ENCODE measurements at places on chromosomes 13 and 19.

- H3K27ac ChIP-seq, result no peak overlapping the region
- no peaks in the 10 kb centered on the region for H3K27me3 ChIP-seq
- H3K4me3 ChIP-seq, result no peak overlapping the region
- no peaks in the 10 kb centered on the region for H3K36me3 ChIP-seq
Observed at GRCh38 chr13:50766695-50767094, 76.8 kb downstream of the DLEU7 start.

DNA sequence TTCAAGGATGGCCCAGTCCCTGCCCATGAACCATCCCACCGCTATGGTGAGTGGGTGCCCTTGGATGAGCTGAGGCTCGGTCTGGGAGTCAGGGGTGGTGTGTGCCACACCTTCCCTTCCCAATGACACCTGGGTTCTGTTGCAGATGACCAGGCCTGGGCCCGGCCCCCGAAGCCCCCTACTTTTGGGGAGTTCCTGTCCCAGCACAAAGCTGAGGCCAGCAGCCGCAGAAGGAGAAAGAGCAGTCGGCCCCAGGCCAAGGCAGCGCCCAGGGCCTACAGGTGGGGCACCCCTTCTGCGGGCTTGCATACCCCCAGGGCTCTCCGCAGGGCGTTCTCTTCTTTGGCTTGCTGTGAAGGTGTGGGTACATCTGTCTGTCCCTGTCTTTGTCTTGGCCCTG, 4.3 kb upstream of the INAFM1 start:
- H3K27ac ChIP-seq, result no peak overlapping the region
- no peaks in the 10 kb centered on the region for H3K27me3 ChIP-seq
- no peak overlapping the region for H3K4me3 ChIP-seq
- peaks cover 52% of the 10 kb centered on the region for H3K36me3 ChIP-seq

- H3K36me3 ChIP-seq, result peaks cover 26% of the 10 kb centered on the region
- no peaks in the 10 kb centered on the region for H3K27me3 ChIP-seq
- no peak overlapping the region for H3K4me3 ChIP-seq
- no peak for DNase-seq
- no peaks in the 10 kb centered on the region for H3K4me1 ChIP-seq
- no peak overlapping the region for H3K27ac ChIP-seq
Observed at GRCh38 chr13:29547153-29547552, 48.3 kb downstream of the SLC7A1 start.

DNA sequence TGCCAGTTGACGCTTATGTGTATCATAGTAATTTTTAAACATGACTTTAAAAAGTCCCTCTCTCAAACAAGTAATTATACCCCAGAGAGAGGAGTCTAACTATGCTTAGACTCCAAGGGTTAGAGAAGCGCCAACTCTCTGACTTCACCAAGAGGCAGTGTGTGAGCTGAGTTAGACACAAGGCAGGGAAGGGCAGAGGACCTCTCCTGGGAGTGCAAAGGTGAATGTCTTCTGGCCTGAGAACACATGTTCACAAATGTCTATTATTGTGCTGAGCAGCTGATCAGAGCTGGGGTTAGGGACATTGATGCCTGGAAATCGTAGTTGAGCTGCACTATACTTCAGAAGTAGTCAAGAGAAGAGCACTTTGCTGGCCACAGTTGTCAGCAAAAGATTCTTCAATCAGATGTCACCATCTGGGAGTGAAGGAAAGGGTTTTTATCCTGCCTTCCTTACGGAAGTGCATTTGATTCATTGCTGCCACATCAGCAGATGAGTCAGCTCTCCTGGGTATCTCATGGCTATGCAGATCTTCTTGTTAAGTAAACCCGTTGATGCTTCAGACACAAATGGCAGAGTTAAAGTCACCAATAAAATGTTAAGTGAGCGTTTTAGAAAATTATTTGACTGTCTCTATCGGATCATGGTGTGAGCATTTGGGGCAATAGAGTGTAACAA, 283.2 kb upstream of the ARGLU1 start:
- DNase-seq, result no peak
- H3K36me3 ChIP-seq, result no peaks in the 10 kb centered on the region
- no peak overlapping the region for H3K4me3 ChIP-seq
- H3K27me3 ChIP-seq, result no peaks in the 10 kb centered on the region

- no peaks in the 10 kb centered on the region for H3K4me1 ChIP-seq
- no peaks in the 10 kb centered on the region for H3K27me3 ChIP-seq
- DNase-seq, result no peak
- no peak overlapping the region for H3K27ac ChIP-seq
- no peak overlapping the region for H3K4me3 ChIP-seq
Observed at GRCh38 chr13:47112205-47112902, 215.5 kb upstream of the HTR2A start.

- no peak overlapping the region for H3K27ac ChIP-seq
- no peak for DNase-seq
- H3K4me3 ChIP-seq, result no peak overlapping the region
- H3K27me3 ChIP-seq, result no peaks in the 10 kb centered on the region
- H3K4me1 ChIP-seq, result no peaks in the 10 kb centered on the region
Observed at GRCh38 chr13:22187329-22187728, 516.5 kb downstream of the FGF9 start.

DNA sequence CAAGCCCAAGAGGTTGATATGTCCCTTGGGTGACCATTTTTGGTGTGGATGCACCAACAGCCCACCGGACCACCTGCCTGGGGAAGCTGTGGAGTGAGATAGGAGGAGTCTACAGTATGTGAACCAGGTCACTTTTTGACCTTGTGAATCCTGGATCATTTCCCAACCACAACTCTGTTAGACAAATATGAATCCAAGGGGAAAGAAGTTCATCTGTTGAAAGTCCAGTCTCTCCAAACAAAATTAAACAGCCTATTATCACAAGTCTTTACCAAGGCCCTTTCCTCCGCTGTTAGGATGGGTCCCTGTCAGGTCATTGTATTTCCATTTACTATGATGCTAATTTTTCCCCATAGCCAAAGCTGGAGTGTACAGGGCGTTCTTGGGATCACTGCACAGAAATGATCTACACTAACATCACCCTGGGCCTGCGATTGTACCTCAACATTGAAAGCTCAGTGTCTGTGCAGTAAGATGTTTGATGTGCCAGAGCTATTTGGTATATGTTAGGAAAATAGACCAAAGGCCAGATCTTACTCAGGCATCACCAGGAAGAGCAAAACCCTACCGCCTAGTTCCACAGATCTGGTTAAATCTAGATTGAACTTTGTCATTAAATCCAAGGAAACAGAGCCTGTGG, 117.1 kb downstream of the STARD13 start:
- peaks cover 12% of the 10 kb centered on the region for H3K4me1 ChIP-seq
- H3K27me3 ChIP-seq, result no peaks in the 10 kb centered on the region
- no peak for DNase-seq
- peak overlapping the region; percentile 55 for H3K27ac ChIP-seq

DNA sequence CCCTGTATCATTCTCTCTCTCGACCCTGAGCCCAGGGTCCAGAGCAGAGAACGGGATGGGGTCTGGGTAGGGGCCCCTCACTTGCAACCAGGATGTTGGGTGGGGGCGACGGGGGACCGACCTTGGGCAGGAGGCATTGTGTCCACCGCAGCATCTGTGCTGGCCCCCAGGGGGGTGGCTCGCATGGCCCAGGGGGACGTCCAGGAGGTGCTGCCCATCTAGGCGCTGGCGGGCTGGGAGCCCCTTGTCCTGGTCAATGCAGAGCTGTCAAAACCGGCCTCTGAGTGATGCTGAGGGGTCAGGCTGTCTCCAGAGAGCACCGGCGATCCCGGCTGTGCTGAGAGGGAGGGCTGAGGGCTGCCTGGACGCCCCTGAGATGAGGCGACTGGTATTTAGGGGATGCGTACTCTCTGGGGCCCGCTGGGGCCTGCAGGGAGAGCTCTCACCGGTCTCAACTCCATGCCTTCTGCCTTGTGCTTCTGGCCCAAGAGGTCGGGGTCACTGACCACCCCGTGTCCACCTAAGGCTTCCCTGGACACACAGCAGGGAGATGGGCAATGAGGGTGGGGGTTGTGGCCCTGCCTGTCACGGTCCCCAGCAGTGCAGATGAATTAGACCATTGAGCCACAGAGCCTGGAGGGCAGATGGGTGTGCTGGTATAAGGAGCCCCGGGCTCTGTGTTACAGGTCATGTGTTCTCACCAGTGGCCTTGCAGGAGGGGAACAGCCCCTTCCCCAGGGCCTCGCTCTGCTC, 8.6 kb downstream of the RPS9 start:
- peak overlapping the region; percentile 71 for H3K27ac ChIP-seq
- no peak for DNase-seq
- H3K4me1 ChIP-seq, result peaks cover 7% of the 10 kb centered on the region
- H3K4me3 ChIP-seq, result no peak overlapping the region

DNA sequence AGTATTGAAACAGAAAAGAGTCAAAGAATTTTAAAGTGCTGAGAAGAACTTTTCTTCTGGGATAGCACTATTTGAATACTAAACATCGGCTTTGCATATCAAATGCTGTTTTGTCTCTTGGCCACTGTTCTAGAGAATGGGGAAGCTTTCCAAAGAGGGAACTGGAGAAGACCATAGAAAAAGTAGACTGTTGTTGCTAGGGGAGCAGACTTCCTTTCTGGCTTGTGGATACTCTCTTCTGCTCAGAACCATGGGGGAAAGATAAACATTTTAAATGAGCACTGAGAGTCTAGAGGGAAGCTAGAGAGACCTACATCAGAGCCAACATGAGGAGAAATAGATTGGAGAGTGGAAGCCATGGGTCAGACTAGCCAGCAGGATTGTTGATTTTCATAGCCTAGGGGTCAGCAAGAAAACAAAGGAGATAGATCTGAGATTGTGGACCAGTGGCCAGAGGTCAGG, 315.7 kb downstream of the KCTD12 start:
- no peaks in the 10 kb centered on the region for H3K27me3 ChIP-seq
- no peaks in the 10 kb centered on the region for H3K4me1 ChIP-seq
- H3K27ac ChIP-seq, result no peak overlapping the region

- no peaks in the 10 kb centered on the region for H3K36me3 ChIP-seq
- H3K4me3 ChIP-seq, result peak overlapping the region; percentile 40
- no peaks in the 10 kb centered on the region for H3K27me3 ChIP-seq
- DNase-seq, result peak; percentile 66
Observed at GRCh38 chr13:49400755-49401659, 42.9 kb downstream of the CAB39L start.

DNA sequence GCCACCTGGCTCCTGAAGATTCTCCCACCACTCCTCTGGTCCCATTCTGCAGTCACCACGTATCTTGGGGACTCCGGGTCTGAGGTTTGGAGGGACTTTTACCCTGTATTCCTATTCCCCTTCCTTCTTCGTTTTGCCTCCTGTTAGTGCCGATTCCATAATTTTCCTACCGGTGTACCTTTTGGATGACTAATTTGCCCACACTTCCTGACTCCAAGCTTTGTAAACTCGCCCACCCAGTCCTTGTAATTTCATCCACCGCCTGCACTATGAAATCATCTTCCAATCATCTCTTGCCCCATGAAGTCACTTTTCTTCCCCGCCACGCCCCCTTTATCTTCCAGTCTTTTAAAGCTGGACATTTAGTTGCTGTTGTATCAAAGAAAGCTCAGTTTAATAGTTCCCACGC, 572 bp downstream of the UCHL3 start:
- no peak for DNase-seq
- H3K4me3 ChIP-seq, result peak overlapping the region; percentile 74
- no peaks in the 10 kb centered on the region for H3K36me3 ChIP-seq
- peaks cover 4% of the 10 kb centered on the region for H3K4me1 ChIP-seq
- H3K27ac ChIP-seq, result peak overlapping the region; percentile 70

- no peak overlapping the region for H3K4me3 ChIP-seq
- no peak for DNase-seq
- no peaks in the 10 kb centered on the region for H3K4me1 ChIP-seq
- H3K27me3 ChIP-seq, result no peaks in the 10 kb centered on the region
- H3K36me3 ChIP-seq, result peaks cover 39% of the 10 kb centered on the region
Observed at GRCh38 chr13:98827449-98827848, 75.0 kb upstream of the SLC15A1 start.

GRCh38 chr13:112105892-112106291, 38.9 kb downstream of the SOX1 start:
- no peak overlapping the region for H3K4me3 ChIP-seq
- no peak overlapping the region for H3K27ac ChIP-seq
- no peaks in the 10 kb centered on the region for H3K27me3 ChIP-seq
- no peaks in the 10 kb centered on the region for H3K4me1 ChIP-seq

DNA sequence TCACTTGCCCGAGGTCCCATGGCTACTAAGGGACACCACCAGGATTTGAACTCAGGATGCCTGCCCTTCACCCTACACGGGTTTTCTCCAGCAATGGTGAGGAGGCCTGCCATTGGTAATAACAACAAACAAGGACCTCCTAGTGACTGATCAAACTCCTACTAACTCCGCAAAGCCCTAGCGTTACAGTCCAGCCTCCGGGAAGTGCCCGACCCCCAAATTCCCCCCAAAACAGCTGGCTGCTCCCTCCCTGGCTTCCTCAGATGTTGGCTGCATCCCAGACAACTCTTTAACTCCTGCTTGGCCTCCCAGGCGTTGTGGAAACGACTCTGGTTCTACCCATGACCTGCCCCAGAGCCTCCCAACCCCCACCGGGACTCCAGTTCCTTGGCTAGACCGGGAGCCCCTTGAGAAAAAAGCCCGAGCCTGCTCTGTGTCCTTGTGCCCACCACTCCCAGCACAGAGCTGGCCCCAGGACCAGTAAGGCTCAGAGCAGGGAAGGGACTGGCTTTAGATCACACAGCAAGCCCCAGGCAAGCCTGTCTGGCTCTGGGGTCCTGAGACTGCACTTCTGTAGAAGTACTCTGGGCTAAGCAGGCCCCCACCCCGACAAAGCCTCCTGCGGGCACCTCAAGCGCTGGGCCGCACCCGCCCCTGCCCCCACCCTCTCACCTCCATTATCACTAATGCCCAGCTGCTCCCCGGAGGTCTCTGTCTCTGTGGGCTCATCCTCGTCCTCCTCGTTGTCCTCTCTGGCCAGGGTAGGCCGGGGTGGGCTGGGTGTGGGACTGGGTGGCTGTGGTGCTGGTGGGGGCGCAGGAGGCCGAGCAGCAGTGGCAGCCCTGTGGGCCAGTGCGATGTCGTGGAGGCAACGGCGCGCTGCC, 4.7 kb downstream of the AKT1S1 start:
- no peak for DNase-seq
- no peaks in the 10 kb centered on the region for H3K27me3 ChIP-seq
- no peaks in the 10 kb centered on the region for H3K36me3 ChIP-seq
- peaks cover 28% of the 10 kb centered on the region for H3K4me1 ChIP-seq
- H3K4me3 ChIP-seq, result no peak overlapping the region

DNA sequence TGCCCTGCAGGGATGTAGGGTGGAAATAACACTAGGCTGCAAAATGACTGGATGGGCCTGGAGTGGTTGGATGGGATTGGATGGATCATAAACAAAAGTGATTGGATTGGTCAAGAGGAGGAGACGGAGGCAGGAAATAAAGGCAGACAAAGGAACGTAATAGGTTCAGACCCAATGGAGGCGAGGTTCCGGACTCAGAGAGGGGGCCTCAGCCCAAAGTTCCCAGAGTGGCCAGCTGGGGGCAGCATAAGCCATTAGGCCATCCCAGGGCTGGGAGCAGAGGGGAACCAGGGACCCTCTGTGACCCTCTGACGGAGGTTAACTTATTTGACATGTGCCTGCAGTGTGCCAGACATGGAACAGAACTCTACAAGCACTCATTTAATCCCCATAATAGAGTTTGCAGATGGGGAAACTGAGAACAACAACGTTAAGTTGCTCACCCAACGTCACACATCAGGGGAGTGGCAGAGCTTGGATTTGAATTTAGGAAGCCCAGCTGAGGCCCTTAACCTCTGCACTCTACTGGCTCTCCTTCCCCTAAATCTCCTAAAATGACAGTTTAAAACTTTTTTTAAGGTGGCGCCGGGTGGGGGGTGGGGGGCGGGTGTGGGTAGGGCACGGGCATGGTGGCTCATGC, 15.3 kb upstream of the MAP1S start:
- H3K4me1 ChIP-seq, result no peaks in the 10 kb centered on the region
- H3K27me3 ChIP-seq, result no peaks in the 10 kb centered on the region
- no peak overlapping the region for H3K4me3 ChIP-seq
